Stimulated activated CD4-positive, alpha-beta T cell treated with anti-CD3 and anti-CD28 coated beads, TNF-alpha, amount 100 ng/mL, for 4 hours (primary cell): ENCODE measurements at places on chromosomes 6 and 20.

DNA sequence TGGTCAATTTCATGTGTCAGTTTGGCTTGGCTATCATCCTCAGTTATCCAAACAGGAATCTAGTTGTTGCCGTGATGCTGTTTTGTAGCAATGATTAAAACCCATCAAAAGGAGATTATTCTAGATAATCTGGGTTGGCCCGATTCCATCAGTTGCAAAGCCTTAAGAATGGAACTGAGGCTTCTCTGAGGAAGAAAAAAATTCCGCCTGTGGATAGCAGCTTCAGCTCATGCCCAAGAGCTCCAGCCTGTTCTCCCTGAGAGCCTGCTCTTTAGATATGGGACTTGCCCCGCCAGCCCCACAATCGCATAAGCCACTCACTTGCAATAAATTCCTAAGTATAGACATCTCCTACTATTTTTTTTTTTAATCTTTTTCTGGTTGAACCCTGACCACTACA, 61.5 kb downstream of the SEL1L2 start:
- DNase-seq = no peak

GRCh38 chr6:126701676-126702560, 362.0 kb downstream of the CENPW start:
- no peak for DNase-seq

- no peak for DNase-seq
Measured at GRCh38 chr6:20716865-20717264, 182.6 kb downstream of the CDKAL1 start.

DNA sequence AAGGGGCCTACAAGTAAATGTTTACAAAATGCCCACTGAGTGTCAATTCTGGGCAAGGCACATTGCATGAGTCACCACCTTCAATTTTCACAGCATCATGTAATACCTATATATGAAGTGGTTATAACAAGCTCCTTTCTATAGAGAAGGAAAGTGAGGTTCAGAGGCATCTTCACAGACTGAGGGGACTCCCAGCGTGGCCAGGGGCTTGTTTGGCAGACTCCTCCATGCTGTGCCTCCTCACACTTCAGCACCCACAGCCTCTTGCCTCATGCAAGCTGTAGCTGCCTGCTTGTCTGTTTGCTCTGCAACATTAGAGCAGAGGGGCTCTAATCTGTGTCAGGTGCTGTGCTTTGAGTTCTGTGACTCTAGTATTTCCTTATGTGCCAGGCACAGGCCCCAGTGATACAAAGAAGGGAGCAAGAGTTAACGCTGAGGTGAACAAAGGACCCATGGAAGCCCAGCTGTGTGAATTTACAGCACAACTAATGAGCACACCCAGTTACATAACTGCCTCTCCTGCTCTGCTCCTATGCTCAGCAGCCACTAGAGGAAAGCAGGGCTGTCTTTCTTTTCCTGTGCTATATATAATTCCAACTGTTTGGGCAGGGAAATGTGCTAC, 72.3 kb downstream of the ZHX3 start:
- no peak for DNase-seq

DNA sequence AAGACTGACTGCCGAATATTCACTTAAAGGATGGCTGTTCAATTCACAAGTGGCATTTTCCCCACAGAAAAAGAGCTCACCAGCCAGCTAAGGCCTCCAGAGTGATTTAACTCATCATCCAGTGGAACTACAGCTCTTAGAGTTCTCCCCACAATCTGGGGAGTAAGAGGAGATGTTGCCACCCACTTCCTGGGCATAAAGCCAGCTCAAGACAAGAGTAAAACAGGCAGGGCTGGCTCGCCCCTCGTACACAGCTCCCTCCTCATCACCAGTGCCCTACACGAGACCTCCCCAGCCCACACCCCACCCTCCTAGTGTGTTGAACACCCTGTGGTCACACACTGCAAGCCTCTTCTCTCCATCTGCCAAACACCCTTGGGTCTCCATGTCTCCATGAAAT, 47.2 kb upstream of the IPCEF1 start:
- DNase-seq = no peak

DNA sequence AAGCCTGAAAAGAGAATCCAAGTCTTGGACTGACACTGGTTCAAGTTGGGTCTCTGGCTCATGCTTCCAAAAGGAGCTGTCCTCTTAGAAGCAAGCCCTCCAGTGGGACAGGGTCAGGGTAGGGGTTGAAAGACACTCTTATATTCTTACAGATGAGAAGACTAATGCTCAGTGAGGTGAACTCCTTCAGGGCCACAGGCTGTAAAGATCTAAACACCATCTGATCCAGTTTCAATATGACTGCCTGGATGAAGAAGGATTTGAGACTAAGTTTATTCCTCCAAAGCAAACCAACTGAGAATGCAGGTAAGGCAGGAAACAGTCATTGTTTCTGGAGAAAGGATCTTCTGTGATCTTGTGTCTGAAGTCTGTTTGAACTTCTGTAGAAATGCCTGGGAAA, 99.0 kb upstream of the TAB2 start:
- DNase-seq = no peak

- DNase-seq = no peak
Measured at GRCh38 chr6:47181681-47182080, 128.0 kb downstream of the TNFRSF21 start.

GRCh38 chr6:23851522-23851921, 274.5 kb upstream of the NRSN1 start:
- no peak for DNase-seq

GRCh38 chr20:20624914-20625313, 87.5 kb downstream of the RALGAPA2 start:
- DNase-seq = no peak
